Activated CD8-positive, alpha-beta T cell treated with anti-CD3 and anti-CD28 coated beads, Interleukin-2, amount 10 ng/mL, durations not matched to agents 7 days and 5 days (primary cell): ENCODE measurements at places on chromosomes 2 and 18.

DNA sequence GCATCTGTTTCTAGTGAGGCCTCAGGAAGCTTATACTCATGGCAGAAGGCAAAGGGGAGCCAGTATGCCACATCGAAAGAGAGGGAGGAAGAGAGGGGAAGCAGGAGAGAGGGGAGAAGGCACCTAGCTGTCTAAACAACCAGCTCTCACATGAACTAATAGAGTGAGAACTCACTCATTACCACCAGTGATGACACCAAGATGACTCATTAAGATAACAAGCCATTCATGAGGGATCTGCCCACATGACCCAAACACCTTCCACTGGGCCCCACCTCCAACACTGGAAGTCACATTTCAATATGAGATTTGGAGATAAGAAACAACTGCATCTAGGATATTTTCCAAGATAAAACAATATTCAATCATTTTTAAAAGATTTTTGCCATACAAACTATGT, 753.9 kb upstream of the ZEB2 start:
- no peak for DNase-seq

DNA sequence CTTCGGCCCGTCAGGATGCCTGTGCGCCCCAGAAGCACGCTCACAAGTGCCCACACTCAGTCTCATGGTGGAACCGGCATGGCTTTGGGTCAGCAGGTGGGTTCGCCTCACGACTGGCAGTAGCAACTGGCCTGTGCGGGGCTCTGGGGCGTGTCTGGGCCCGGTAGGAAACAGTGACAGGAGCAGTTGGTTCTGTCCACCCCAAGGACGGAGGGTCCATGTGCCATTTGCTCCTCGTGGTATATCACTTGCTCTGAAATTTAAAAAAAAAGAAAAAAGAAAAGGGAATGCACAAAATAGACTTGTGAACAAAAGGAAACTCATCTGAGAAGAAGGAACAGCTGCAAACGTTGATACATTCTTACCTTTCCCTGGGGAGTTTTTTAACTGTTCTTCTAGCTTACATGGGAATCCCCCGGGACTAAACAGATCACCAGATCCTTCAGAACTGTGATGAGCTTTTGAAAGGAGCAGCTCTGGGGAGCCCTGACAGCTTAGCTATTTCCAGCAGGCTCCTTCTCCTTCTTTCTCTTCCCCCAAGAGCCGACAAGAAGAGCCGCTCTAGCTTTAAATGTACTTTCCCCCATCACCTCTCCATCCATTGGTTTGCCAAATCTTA, 42.8 kb downstream of the TRAPPC12 start:
- DNase-seq: no peak

DNA sequence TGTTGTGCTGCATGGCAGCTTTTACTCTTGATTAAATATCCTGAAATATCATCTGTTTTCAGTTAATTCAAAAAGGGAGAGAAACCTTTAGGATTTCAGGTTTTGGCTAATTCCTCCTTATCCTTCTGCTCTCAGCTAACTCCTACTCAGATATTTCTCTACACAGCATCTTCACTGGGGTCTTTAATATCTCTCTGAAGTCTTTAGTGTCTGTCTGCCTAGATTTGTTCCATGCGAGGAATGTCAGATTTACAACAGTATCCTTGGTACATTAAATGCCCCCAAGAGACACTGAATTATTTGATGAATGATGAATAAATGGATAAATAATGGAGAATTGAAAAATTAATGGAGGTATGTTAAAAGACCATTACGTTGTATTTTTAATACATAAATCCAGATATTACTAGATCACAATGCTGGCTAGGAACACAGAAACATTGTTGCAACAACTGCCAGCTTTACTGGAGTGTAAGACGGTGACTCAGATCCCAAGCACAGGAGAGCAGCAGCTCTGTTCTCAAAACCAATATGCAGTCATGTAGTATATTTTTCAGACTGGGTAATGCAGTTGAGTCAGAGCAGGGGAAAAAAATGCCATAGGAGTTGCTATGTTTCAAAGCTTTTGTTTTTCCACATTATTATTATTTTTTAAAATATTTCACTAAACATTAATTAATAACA, 388.0 kb upstream of the SYT4 start:
- DNase-seq: no peak

GRCh38 chr18:36186461-36187192, 670 bp upstream of the MOCOS start:
- peak; percentile 35 for DNase-seq

- DNase-seq: no peak
Measured at GRCh38 chr18:37252854-37253393, 312.7 kb downstream of the CELF4 start.
